ENCODE measurements at places on chromosomes 1 and 21. TPM values are rescaled to one million over a fixed set of nuclear protein-coding genes. Genes with fewer than 3 reads are reported as not detected.

PLA2G2C gene
- polyA plus RNA-seq: not detected

SV2A gene
- 27.3 TPM for polyA plus RNA-seq

FBLIM1 gene
- 143 TPM for polyA plus RNA-seq

GPR52 gene
- polyA plus RNA-seq: 0.10 TPM

RUNX1 gene
- polyA plus RNA-seq: 20.9 TPM

ENTREP3 gene
- polyA plus RNA-seq: 12.3 TPM

PCBP3 gene
- polyA plus RNA-seq: 1.6 TPM

POU3F1 gene
- polyA plus RNA-seq: not detected

GPATCH4 gene
- polyA plus RNA-seq: 23.1 TPM

MYOG gene
- not detected for polyA plus RNA-seq

LEMD1 gene
- polyA plus RNA-seq: not detected

SYTL1 gene
- polyA plus RNA-seq: 0.32 TPM

TCHH gene
- not detected for polyA plus RNA-seq

TNNI3K gene
- 1.1 TPM for polyA plus RNA-seq

ETV3L gene
- 0.04 TPM for polyA plus RNA-seq

GUCA2B gene
- polyA plus RNA-seq: not detected

SPATA45 gene
- not detected for polyA plus RNA-seq

TNFRSF9 gene
- 0.94 TPM for polyA plus RNA-seq

B3GALT2 gene
- 5.7 TPM for polyA plus RNA-seq

C4BPB gene
- polyA plus RNA-seq: not detected

DIO1 gene
- polyA plus RNA-seq: not detected

NCAM2 gene
- polyA plus RNA-seq: 7.7 TPM

PFKFB2 gene
- 1.7 TPM for polyA plus RNA-seq

PEAR1 gene
- polyA plus RNA-seq: 16.1 TPM

OVAAL gene
- polyA plus RNA-seq: not detected

PTAFR gene
- polyA plus RNA-seq: 0.12 TPM

Data from AG04450 (cell line).